NCI-H226 (cell line): ENCODE measurements at places on chromosomes 3 and 15.

DNA sequence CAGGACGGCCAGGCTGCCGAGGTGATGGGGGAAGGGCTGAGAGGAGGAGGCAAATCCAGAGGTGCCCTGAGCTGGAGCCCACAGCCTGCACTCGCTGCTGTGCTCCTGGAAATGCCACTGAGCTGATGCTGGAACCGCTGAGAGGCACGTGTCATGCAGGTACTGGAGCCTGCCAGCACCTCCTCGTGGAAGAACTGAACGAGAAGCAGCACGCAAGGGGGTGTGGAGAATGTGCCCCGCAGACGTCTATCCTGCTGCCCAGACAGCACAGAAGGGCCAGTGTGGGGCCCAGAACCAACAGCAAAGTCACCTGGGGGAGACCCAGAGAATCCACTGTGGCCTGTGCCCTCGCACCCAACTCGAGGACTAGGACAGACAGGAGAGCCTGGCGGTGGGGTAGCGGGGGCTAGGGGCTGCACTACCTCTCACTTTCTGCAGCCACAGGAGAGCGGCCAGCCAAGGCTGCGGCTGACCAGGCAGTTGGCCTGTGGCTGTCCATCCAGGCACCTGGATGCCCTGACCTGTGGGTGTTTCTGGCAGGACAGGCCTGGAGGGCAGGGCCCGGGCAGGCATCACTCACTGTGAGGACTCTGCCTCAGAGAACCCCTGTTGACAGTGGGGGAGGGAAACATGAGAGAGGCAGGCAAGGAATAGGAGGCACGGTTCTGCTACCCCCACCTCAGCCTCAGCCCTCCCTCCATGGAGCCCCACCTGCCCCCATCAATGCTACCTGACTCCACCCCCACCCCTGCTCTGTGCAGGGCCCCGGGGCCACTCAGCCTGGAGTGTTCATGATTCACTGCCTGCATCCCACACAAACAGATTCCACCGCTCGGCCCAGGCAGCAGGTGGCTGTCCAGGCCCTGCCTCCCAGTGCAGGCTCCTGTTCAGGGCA lies 213.1 kb downstream of the TBC1D2B start:
- peak; percentile 77 for DNase-seq

DNA sequence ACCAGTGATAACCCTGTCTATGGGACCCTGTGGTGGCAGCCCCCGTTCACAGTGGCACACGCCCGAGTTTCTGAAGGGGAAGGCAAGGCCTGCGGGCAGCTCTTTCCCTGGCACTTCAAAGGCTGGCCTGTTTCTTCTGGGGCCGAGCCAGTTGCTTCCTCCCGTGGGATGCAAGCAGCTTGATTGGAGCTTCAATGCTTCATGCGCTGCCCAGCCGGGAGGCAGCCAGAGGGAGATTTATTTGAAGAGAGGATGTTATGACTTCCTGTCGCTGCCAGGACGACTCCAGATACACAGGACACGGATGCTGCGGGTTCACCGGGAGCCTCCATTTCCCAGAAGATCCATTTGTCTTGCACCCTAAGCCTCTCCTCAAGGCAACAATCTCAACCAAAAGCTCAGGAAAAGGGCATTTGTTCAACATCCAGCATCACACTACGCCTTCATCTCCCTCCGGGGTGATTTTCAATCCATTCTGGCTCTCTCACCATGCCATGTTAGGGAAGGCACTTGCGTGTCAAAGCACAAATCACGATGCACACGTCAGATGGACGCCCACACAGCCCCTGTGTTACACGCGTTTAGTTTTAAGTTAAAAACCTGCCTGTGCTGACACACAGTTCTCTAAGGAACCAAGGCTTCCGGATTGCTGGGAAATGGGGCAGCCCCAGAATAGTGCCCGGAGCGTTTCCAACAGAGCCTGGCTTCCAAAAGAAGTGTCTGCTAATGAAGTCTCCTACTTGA lies 330.2 kb downstream of the OCA2 start:
- no peak for DNase-seq

- no peak for DNase-seq
Observed at GRCh38 chr3:146280864-146281263, 30.0 kb upstream of the PLSCR4 start.

DNA sequence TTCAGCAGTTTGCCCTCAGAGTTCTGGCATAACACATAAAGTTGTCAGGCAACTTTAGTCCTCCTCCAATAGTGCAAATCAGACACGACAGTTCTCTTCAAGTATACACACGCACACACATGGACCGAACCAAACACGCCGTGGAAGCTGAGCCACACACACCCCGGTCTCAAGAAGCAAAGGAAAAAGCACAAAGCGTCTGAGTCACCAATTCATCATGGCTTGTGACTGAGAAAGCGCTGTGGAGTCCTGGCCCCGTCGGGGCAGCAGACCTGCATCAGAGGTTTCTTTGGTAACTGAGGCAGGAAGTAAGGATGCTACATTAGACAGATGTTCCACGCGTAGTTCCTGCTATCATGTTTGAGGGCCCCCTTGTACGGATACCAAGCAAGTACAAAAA lies 85.7 kb downstream of the VGLL4 start:
- no peak for DNase-seq
